LHCN-M2 (cell line): ENCODE measurements at places on chromosomes 4 and X.

DNA sequence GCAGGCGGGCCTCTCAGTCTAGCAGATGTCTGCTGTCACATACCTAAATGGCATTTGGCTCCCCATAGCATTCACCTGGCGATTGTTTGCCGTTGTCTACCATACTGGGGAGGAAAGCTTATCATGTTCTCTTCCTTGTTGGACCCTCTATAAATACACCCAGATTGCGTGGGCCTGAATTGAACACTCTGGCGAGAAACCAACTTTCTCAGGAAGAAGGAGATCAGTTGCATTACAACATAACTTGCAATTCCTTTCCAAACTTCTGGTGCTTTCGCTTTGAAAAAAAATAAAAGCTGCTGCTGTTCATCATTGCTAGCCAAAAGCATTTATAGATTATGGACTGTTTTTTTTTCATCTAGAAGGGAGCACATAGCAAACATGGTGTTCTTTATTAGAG lies 230.0 kb upstream of the GPC4 start:
- no peak for DNase-seq

GRCh38 chr4:150588316-150588715 lies 6.4 kb downstream of the MAB21L2 start:
- DNase-seq = no peak

- no peak for DNase-seq
Measured at GRCh38 chr4:108433832-108434231, 186.5 kb upstream of the RPL34 start.

GRCh38 chr4:25697516-25697915 lies 41.9 kb downstream of the SLC34A2 start:
- DNase-seq = no peak

DNA sequence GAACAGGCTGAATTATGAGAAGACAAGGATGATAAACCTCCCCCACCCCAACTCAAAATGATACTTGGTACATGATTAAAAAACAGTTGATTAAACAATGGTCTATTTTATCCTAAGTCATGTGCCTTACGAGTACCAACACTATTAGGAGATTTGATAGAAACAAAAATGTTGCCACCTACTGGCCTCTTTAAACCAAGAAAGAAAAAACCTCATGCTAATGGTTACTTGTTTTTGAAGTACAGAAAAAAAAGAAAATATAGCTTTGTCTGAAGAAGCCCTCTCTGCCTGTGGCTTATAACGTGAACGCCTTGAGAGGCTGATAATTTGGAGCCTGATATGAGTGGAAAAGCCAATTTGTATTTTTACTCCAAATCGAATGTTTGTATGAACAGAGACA lies 538.2 kb downstream of the DMD start:
- DNase-seq = peak; percentile 18

- DNase-seq = no peak
Measured at GRCh38 chrX:86104526-86104925, 43.7 kb upstream of the DACH2 start.

DNA sequence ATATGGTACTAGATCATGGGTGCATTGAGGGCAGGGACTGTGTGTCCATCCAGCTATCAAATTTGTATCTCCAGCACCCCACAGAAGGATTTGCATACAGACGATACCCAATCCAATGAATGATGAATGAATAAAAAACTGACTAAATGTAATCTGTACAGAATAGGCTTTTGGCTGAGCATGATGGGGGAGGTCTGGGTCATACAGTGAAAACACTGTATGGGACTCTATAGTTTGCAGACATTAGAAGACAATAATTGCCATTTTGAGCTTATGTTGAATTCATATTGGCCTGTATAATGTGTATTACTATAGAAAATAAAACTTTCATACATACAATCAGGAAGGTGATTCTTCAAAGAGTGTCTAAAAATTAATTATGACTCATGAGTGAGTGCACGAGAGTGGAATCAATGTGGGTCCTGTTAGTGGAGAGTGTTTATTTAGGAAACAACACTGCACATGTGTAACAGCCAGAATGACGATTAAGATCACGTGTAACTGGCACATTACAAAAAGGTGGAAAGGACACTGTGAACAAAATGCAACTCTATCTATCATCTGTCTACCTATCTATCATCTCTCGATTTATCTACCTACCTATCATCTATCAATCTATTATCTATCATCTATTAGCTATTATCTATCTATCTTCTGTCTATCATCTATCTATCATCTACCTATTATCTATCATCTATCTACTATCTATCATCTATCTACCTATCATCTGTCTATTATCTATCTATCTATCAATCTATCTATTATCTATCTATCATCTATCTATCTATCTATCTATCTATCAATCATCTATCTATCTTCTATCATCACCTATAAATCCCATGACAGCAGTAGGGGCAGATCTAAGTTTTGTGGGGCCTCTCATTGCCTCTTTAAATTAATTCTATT lies 201.3 kb downstream of the PTTG2 start:
- no peak for DNase-seq

GRCh38 chr4:170497112-170497511 lies 407.4 kb upstream of the AADAT start:
- no peak for DNase-seq

GRCh38 chr4:171846232-171846631 lies 33.0 kb downstream of the GALNTL6 start:
- peak; percentile 47 for DNase-seq

GRCh38 chr4:80465736-80466135 lies 130.2 kb downstream of the CFAP299 start:
- DNase-seq = no peak

DNA sequence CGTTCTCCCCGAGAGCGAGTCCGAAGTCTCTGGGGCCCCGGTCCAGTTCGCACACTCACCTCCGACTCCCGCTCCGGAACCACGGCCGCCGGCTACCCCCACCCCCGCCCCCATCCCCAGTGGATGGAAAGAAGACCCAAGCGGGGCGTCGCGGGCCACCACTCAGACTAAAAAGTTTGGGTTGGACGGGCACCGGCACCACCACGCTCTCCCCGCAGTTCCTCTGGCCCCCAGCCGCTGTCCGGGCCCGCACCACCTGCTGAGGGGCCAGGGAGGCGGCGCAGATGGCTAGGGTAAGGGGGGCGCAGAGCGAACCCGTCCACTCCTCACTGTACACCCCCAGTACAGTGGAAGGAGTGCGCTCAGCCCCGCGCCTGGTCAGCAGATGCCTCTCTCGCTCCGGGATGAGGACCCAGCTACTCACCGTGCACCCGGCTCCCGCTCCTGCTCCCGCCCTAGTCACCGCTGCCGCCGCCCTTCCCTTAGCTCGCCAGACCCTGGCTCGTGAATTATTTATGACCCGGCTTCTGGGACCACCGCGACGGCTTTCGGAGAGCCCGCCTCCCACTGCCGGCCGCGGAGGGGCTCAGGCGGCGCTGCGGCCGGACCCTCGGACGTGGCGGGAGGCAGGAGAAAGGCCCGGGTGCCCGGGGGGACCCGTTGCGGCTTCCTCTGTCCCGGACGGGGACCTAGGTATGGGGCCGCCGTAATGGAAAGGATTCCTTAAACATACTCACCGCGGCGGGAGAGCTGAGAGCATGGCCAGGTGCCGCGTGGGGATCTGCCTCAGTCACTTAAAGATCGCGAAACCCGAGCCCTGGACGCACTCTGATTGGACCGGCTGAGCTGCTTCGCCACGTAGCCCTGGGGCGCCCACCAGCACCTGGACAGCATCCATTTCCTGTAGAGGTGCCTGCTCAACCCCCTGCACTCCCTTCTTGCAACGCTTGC lies at the start of gene PROM1:
TSS of gene PROM1 (minus strand) at position 783 of the 951 bp plus-strand sequence. CDS start 8,117 bp downstream, outside the sequence.
- no peak for DNase-seq

DNA sequence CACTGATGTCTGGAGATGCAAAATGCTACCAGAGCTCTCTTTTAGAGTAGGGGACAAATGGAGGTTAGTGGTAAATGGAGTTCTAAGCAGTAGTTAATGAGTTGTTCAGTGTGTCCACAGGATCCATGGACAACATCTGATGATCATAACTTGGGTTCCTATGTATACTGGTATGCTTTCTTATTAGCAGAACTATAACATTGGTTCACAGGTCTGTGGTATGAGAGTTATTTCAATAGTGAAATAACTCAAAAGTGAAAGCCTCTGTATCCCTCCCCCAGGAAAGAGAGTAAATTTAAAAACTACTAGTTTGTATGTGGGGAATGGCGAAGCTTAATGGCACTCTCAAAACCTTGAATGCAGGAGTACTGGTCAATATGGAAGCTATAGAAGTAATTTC lies 363.5 kb upstream of the EMCN start:
- DNase-seq = no peak

DNA sequence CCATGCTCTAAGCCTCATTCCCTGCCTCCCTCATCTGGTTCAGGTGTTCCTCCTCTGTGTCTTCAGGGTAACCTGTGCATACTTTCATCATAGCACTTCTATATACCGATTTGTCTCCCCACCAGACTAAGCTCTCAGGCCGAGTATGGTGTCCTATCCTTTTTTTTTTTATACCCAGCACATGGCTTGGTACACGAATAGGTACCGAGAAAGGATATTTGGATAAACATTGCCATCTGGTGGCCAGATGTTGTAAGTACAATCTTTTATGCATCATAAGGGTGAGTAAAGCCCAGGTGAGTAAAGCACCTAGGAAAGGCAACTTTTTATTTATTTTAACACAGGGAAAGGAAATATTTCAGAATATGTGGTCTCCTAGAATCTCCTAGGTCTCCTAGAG lies 68.4 kb downstream of the MID2 start:
- DNase-seq = peak; percentile 47

DNA sequence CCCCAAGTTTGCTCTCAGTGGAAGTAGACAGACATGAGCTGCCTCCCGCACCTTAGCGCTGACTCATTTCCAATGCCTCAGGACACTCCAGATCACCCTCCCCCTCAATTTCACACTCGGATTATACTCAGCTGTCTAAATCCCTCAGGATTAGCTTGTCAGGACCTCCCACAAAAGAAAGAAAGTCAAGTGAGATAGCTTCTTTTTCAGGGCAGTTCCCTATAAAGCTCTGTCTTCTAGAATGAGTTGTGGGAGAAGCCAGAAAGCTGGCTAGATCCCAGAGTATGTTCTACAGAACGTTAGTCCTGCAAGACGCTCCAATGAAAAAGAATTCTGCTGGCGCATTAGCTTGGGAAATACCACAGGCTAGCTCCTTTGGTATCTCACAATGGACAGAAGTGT lies 51.2 kb upstream of the MTNR1A start:
- peak; percentile 95 for DNase-seq

- peak; percentile 59 for DNase-seq
Measured at GRCh38 chrX:16712548-16713155, at the start of gene CTPS2. Gene CTPS2 (minus strand): TSS chrX:16712669. CDS start chrX:16702902, 9,767 bp downstream.
